NCI-H510A (cell line): ENCODE measurements at places on chromosomes 5 and 9.

GRCh38 chr9:77750284-77750683, 102.2 kb upstream of the GNA14 start:
- no peak for DNase-seq

- no peak for DNase-seq
Measured at GRCh38 chr5:94698197-94698596, 79.7 kb downstream of the SLF1 start.

- no peak for DNase-seq
Measured at GRCh38 chr9:88988796-88989641, 2.2 kb upstream of the S1PR3 start.

GRCh38 chr5:89827960-89828359, 581.6 kb downstream of the CETN3 start:
- DNase-seq = no peak

GRCh38 chr5:148091991-148092964, 28.5 kb downstream of the SPINK5 start:
- DNase-seq = no peak

DNA sequence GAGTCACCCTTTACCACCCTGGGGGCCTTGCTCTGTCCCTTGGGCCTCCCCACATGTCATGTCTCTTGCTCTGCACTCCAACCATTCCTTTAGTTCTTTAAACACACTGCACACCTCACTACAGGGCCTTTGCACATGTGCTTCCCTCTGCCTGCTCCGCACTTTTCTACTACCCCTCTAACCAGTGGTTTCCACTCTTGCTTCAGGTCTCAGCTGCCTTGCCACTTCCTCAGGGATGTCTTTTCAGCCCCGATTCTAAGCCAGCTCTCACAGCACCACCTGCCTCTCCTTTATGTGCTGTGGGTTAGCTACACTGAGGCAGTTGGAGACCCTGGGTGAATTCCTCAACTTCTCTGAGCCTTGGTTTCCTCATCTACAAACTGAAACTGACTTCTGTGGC, 34.6 kb upstream of the GABBR2 start:
- no peak for DNase-seq

DNA sequence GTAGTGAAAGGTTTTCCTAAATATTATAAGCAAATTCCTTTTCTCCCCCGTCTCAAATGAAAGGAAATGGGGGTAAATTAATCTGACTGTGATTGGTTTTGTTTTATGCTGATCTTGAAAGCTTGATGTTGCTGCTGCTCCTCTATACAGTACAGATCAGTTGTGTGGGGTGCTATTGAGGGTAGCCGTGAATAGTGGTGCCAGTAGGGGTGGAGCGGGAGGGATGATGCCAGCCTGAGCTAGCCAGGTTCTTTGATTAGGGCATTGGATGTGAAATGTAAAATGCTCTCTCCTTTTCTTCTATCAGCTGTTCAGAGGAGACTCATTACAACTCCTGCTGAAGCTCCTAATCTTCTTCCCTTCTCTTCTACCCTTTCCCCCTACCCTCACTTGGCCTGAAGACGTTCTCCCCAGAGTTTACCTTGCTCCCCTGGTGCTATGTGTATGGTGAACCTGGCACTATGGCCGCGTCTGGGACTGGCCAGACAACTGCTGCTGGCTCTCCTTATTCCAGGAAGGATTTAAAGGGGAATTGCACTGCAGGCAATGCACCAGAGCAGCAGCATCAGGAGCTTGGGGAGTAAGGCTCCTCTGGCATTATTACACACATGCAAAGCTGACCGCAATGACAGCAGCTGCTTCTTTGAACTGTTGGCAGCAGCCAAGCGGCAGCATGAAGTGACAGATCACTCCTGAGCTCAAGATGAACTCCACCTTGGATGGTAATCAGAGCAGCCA, 566 bp downstream of the GPR21 start:
- no peak for DNase-seq

- DNase-seq = no peak
Measured at GRCh38 chr5:145775893-145776444, 59.2 kb downstream of the PRELID2 start.

- DNase-seq = no peak
Measured at GRCh38 chr5:95838001-95838520, 15.5 kb upstream of the GLRX start.

DNA sequence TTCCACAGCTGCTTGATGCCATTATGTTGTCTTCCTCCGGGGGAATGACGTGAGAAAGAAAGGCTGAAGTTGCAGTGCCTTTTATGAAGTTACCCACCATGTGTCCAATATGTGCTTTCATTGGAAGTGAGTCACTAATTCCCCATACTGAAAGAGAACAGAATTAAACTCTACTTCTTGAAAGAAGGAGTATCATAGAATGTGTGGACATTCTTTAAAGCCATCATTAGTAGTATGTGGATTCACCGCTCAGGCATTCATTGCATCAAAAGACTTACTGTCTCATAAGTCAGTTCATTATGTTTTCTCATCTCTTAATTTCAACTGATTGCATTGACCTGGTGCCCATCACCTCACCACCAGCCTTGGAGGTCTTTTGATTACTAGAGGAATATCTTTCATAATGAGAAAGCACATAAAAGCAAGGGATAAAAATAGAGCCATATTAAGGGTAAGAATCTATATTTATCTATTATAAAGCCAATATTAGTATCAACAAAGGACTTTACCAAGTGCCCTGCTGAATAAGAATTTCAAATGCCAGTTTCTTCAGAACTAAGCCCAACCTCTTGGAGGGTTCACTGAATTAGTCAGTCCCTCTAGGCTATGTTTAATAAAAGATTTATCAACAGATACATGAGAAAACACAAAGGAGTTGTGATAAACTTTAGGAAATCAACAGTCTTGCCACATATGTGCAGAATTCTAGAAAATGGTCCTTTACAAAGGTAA, 516.1 kb downstream of the NTRK2 start:
- no peak for DNase-seq

- no peak for DNase-seq
Measured at GRCh38 chr9:100668024-100668423, 90.1 kb downstream of the CAVIN4 start.

- no peak for DNase-seq
Measured at GRCh38 chr9:87324613-87325194, 173.0 kb upstream of the DAPK1 start.

DNA sequence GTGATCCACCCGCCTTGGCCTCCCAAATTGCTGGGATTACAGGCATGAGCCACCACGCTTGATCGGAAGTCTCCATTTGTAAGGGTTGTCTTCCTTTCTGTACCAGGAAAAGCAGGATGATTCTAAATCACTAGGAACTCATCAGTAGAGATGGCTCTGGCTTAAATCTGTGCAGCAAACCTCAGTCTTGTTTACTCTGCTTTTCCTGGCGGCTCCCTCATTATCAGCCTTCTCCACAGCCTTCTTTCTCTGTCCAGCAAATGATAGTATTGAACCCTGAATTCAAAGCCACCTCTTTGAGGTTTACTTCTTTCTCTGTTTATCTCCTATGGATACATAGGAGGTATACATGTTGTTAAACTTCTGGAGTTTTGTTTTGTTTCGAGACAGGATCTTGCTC, 43.0 kb upstream of the GNE start:
- no peak for DNase-seq

DNA sequence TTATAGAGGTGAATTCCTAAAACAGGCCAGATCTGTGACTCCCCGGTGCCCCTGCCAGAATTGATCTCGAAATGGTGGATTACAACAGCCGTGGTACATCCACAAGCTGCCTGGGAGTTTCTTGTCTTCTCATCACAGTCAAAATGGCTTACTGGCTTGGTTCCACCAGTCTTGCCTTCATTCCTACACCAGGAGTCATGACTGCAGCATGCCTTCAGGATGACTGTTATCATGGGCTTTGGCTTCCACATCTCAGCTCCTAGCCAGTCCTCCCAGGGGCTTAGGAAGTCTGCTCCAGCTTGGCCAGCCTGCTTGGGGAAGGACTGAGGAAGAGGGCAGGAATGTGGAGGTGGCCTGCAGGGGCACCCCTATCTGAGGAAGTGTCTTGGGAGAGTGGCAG, 132.9 kb upstream of the NR3C1 start:
- no peak for DNase-seq

GRCh38 chr5:134944630-134945029, 23.1 kb upstream of the CATSPER3 start:
- no peak for DNase-seq

DNA sequence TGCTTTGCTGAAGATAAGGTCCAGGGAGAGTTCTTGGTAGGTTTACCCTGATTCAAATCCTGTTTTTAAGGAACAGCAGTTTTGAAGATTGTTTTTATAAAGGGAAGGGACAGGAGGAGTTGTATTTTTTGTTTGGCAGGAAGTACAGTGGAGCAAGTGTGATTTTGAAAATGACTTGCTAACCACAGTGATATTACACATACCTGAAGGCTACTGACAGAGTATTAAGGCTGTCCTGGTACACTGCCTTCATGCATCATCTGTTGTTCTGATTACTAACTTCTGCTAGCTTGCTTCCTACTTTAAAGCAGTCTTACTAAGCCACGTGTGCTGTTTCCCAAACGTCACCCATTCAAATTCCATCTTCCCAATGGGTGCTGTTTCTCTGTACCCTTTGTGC, 559.5 kb upstream of the SGCD start:
- DNase-seq = no peak

- no peak for DNase-seq
Measured at GRCh38 chr5:126015235-126016181, 407.7 kb upstream of the GRAMD2B start.

DNA sequence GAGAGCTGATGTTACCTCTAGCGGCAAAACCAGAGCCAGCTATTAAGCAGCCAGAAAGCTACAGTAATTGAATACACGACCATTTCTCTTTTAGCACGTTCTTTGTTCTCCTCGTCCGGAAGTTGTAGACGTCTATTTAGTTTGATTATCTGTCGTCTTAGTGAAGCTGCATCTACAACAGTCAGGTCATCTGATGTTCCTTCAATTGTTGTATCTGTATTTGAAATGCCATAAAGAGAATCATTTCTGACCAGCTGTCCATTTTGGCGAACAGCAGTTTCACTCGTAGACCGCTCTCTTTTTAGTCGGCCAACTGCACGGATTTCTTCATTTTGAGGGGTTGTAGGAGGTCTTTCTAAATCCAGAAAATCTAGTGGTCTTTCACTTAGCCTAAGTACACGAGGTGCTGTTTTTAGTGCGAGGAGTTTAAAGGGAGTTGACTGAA, 12.6 kb downstream of the PDE6A start:
- peak; percentile 16 for DNase-seq

DNA sequence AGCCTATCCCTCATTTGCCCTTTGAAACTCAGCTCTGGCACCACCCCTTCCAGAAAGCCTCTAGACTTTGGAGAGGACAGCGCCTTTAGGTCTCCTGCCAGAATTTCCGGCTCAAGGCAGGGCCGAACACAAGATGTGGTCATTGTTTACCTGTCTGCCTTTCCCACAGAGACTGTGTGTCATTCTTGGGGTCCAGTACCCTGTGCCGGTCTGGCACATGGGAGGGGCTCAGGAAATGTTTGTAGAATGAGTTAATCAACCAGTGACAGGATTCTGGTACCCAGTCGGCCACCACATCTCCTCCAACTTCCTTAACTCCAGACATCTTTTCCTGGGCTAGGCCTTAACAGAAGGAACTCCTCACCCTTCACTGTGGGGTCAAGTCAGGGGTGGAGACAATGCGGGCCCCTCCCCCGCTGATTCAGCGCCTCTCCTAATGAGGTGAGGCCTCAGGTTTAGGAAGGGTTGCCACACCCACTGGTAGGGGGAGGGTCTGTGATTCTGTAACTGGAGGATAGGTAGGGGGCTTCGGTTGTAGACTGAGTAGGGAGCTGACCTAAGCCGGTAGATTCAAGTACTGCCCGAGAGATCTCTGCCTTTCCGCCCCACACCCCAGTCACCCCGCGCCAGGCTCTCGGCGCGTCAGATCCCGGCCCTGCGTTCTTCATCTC, 29.3 kb downstream of the PCDH1 start:
- peak; percentile 45 for DNase-seq

GRCh38 chr5:146306838-146307237, 31.8 kb upstream of the POU4F3 start:
- no peak for DNase-seq

DNA sequence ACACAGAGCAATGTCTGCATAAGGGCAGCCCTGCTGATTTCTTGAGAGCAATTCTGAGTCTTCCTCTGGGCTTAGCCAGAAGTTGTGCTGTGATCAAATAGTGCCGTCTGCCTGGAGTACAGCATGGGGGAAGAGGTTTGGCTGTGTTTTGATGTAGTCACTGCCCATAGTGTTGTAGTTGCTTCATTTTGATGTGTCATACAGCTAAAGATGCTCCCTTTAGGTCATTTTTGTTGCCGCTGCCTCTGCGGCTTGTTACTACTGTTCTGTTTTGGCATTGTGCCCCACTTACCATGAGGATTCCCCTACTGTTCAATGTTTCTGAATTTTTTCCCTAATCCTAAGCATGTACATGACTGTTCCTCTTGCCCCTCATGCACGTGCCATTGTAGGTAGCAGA, 23.0 kb downstream of the SLC36A1 start:
- DNase-seq = no peak
